MV-4-11 (cell line): ENCODE measurements at places on chromosomes 1 and 21.

DNA sequence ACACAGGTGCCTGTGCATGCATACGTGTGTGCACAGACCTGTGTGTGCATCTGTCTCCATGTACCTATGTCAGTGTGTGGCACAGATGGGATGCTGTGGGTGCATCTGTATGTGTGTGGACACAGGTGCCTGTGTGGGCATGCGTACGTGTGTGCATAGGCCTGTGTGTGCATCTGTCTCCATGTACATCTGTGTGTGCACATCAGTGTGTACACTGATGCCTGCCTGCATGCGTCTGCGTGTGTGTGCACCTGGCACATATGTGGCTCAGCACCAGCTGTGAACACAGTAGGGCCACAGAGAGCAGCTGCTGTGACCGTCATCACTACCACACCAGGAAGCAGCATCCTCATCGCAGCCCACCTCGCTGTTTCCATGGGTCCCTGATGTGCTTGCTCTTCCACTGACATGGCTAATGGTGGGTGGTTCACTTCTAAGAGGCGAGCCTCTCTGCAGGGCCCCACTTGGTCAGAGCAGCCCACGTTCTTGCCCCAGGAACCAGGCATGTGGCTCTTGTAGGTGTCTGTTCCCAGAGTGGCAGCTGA is 9.6 kb upstream of the SPATC1L start:
- DNase-seq: no peak

GRCh38 chr1:154551474-154551873 is 7.0 kb downstream of the UBE2Q1 start:
- DNase-seq: no peak

- DNase-seq: no peak
These were observed 10.0 kb upstream of the RYR2 start for GRCh38 chr1:237032029-237032428.

DNA sequence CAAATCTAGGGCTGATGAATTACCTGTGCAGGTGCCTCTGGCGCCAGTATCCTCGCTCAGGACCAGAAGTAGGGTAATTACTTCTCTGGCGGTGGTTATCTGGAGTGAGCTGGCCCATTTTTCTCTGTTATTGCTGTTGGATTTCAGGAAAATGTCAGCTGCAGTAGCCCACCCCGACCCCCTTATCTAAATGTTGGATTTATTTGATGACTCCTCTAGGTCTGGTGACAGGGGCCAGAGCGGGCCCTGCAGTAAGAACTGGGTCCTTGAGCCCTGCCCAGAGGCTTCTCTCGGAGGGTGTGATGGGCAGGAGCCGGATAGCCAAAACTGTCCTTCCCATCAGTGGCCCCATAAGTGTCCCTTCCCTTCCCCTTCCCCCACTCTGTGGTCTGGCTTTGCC is 384.3 kb downstream of the PTPRU start:
- DNase-seq: no peak

GRCh38 chr1:55214212-55214933 is 791 bp downstream of the USP24 start:
- DNase-seq: no peak
